ENCODE measurements at places on chromosomes 1 and 21.

GRCh38 chr1:210259561-210259960 is 27.0 kb downstream of the SERTAD4 start:
- H3K4me1 ChIP-seq: peaks cover 3% of the 10 kb centered on the region
- H3K27me3 ChIP-seq: no peaks in the 10 kb centered on the region
- H3K36me3 ChIP-seq: no peaks in the 10 kb centered on the region
- no peak overlapping the region for H3K27ac ChIP-seq
- no peak for DNase-seq
- no peak overlapping the region for H3K4me3 ChIP-seq

DNA sequence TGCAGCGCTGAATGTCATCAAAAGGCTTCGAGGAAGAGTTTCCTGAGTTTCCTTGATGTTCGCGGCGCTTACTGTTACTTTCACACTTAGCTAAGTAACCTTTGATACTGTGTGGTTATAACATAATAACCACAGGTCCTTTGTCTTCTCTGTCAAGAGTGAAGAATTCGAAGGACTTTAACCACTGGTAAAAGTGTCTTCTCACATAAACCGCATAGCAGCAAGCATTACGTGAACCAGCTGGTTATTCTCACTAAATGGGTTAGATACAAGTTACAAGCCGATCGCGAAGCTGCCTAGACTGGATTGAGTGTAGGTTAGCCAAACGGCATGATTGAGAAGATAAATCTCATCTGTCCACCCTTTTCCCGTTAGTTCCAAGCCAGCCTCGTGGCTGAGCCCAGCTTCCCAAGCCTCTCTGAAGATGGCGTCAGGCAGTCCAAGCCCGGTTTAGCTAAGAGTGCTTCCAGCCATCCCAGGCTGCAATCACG is 18.3 kb upstream of the IFNGR2 start:
- no peaks in the 10 kb centered on the region for H3K36me3 ChIP-seq
- H3K27ac ChIP-seq: no peak overlapping the region
- H3K27me3 ChIP-seq: no peaks in the 10 kb centered on the region
- peaks cover 11% of the 10 kb centered on the region for H3K4me1 ChIP-seq
- DNase-seq: no peak

- H3K36me3 ChIP-seq: no peaks in the 10 kb centered on the region
- H3K4me1 ChIP-seq: peaks cover 4% of the 10 kb centered on the region
- H3K27ac ChIP-seq: no peak overlapping the region
- H3K27me3 ChIP-seq: no peaks in the 10 kb centered on the region
Observed at GRCh38 chr1:150261367-150261766, 3.8 kb downstream of the CA14 start.

- no peaks in the 10 kb centered on the region for H3K36me3 ChIP-seq
- H3K4me3 ChIP-seq: no peak overlapping the region
- H3K27me3 ChIP-seq: no peaks in the 10 kb centered on the region
- H3K4me1 ChIP-seq: peaks cover 5% of the 10 kb centered on the region
- H3K27ac ChIP-seq: no peak overlapping the region
Observed at GRCh38 chr1:50974618-50974935, 4.5 kb downstream of the CDKN2C start.

- no peak overlapping the region for H3K4me3 ChIP-seq
- no peaks in the 10 kb centered on the region for H3K36me3 ChIP-seq
- no peak overlapping the region for H3K27ac ChIP-seq
- H3K4me1 ChIP-seq: no peaks in the 10 kb centered on the region
- H3K27me3 ChIP-seq: no peaks in the 10 kb centered on the region
- DNase-seq: no peak
Observed at GRCh38 chr1:62241371-62242131, 46.9 kb downstream of the L1TD1 start.

DNA sequence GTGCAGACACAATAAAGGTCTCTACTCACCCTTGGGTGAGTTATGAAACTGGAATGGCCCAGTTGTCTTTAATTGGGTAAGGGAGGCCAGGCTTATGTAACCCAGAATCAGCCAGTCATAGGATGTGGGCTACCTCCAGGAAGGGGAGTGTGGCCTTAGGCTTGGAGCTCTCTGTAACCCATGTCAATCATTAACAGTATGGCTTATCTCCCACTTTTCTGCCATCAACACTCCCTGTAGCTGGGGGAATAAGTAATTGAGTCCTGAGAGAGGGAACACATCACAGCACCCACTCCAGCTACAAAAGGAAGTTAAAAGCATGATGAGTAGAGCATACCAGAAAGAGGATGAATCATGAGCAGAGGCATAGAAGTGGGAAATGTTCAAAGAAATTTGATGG is 327.0 kb upstream of the DUSP10 start:
- no peak overlapping the region for H3K4me3 ChIP-seq
- H3K27ac ChIP-seq: no peak overlapping the region
- H3K36me3 ChIP-seq: no peaks in the 10 kb centered on the region
- no peaks in the 10 kb centered on the region for H3K4me1 ChIP-seq
- no peaks in the 10 kb centered on the region for H3K27me3 ChIP-seq

DNA sequence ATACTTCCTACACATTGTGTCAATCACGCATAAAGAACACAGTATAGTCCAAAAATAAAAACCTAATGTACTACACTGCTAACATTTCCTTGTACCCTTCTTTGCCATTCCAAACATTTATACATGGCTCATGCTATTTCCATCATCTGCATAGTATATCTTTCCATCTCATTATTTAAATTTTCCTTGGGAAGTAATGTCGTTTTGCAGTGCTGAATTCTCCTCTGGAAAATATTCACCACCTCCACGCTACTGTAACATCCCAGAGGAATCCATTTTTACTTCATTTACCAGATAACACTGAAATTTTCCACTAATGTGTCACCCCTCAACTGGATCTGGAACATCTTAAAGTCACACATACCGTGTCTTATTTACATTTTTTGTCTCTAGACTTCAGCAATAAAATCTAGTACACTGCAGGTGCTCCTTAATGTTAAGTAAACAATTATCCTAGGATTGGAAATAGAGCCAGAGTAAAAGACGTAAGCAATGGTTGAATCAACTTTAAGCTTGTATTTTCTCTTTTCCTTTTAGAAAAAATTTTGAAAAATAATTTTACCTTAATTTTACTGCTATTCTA is 881.0 kb downstream of the AMY1C start:
- no peak overlapping the region for H3K27ac ChIP-seq
- no peak for DNase-seq
- H3K27me3 ChIP-seq: no peaks in the 10 kb centered on the region
- H3K4me1 ChIP-seq: no peaks in the 10 kb centered on the region

GRCh38 chr1:230381585-230381984 is 44.5 kb downstream of the PGBD5 start:
- H3K4me3 ChIP-seq: no peak overlapping the region
- no peak overlapping the region for H3K27ac ChIP-seq
- H3K4me1 ChIP-seq: no peaks in the 10 kb centered on the region
- no peaks in the 10 kb centered on the region for H3K27me3 ChIP-seq

- DNase-seq: no peak
- H3K27me3 ChIP-seq: no peaks in the 10 kb centered on the region
- H3K27ac ChIP-seq: no peak overlapping the region
- no peak overlapping the region for H3K4me3 ChIP-seq
- H3K36me3 ChIP-seq: no peaks in the 10 kb centered on the region
Observed at GRCh38 chr1:214493126-214493796, 58.1 kb downstream of the PTPN14 start.

- no peaks in the 10 kb centered on the region for H3K27me3 ChIP-seq
- H3K27ac ChIP-seq: no peak overlapping the region
- H3K4me1 ChIP-seq: no peaks in the 10 kb centered on the region
- peak; percentile 35 for DNase-seq
- no peaks in the 10 kb centered on the region for H3K36me3 ChIP-seq
Observed at GRCh38 chr1:148263128-148263905, 111.2 kb upstream of the NBPF11 start.

All from ovary (tissue), 10 donors.